ENCODE measurements at places on chromosomes 16 and 17.

DNA sequence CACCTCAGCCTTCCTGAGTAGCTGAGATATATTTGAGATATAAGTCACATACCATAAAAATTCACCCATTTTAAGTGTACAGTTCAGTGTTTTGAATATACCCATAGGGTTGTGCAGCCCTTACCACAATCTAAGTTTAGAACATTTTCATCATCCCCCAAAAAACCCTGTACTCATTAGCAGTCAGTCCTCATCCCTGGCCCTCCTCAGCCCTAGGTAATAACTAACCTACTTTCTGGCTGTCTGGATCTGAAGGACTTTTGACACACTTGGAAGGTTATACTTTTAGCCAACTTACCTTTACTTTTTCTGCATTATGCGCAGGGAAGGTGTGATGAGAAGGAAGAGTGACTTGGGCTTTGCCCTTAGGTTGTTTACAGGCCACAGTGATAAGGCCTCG is 4.0 kb upstream of the PLEKHG4 start:
- DNase-seq, result no peak

- peak; percentile 21 for DNase-seq
These were observed 3.3 kb upstream of the VAC14 start for GRCh38 chr16:70804153-70804733.

DNA sequence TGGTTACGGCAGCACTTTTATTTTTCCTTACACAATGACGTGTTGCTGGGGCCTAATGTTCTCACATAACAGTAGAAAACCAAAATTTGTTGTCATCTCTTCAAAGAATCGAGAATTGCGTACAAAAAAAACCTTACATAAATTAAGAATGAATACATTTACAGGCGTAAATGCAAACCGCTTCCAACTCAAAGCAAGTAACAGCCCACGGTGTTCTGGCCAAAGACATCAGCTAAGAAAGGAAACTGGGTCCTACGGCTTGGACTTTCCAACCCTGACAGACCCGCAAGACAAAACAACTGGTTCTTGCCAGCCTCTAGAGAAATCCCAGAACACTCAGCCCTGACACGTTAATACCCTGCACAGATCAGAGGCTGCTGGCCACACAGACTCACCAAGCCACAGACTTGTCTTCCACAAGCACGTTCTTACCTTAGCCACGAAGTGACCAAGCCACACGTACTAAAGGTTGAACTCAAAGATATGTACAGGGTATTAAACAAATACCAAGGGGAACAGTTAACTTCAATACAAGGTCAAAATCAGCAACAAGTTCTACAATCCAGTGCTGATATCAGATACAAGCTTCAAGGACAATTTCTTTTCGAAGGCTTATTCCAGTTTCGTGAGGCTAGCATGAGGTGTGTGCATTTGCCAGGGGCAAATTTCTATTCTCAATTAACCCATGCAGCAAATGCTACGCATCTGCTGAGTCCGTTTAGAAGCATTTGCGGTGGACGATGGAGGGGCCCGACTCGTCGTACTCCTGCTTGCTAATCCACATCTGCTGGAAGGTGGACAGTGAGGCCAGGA is 2.4 kb downstream of the ACTG1 start:
- DNase-seq, result peak; percentile 55

DNA sequence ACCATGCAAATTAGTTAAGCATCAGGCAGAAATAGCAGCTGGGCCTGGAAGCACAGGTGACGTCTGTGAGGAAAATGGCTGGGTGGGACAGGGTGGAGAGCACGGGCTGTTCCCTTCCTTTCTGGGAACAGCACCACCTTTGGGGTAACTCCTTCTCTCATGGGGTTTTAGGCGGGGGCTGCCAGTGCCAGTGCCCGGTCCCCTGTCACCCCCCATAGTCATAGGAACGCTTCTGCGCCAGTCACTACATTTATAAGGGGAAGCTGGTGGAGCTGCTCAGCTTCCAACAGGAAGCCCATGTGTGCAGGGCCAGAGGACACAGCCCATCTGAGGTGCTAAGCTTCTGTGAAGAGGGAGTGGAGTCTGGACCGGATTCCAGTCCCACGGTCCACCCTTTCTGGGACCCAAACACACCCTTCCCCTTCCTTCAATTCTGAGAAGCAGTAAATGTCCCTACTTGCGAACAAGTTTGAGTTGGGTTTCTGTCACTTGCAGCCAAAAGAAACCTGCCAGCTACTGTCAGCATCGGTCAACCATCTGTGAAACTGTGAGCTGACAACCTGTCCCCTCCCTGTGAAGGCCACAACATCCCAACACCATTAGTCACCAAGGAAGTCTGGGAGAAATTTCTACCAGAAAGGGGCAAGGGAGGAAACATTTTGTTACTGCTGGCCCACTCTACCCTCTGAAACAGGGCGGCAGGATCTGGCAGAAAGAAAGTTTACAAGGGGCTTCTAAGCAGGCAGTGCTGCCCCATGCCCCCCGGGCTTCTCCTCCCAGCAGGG is 86.0 kb upstream of the AMZ2 start:
- peak; percentile 44 for DNase-seq

- DNase-seq, result no peak
These were observed 520.8 kb downstream of the GRIN2A start for GRCh38 chr16:9661336-9662017.

DNA sequence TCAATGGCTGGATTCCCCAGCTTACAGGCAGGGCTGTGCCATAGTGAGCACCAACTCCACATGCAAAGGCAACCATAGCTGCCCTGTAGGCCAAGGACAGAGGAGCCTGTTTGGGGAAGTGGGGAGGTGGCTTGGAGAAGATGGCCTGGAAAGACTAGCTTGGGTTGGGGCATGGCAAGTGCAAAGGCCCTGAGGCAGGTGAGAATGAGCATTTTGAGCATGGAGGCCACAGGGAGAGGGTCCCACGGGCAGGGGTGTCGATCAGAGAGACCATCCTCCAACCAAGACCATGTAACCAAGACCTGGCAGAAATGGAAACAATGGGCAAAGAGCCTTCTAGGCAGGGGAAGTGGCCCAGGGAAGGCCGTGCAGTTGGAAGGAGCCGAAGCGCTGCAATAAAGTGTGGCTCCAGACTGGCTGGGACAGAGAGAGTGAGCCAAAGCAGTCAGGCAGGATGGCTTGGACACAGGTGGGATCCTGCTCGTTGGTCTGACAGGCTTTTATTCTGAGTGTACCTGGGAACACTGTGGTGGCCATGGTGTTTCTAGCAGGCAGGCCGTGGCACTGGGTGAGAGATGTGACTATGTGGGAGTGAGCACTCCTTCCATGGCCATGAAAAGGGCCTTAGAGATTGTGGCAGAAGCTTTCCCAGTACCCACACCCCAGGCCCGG is 24.8 kb upstream of the MPRIP start:
- DNase-seq, result no peak

DNA sequence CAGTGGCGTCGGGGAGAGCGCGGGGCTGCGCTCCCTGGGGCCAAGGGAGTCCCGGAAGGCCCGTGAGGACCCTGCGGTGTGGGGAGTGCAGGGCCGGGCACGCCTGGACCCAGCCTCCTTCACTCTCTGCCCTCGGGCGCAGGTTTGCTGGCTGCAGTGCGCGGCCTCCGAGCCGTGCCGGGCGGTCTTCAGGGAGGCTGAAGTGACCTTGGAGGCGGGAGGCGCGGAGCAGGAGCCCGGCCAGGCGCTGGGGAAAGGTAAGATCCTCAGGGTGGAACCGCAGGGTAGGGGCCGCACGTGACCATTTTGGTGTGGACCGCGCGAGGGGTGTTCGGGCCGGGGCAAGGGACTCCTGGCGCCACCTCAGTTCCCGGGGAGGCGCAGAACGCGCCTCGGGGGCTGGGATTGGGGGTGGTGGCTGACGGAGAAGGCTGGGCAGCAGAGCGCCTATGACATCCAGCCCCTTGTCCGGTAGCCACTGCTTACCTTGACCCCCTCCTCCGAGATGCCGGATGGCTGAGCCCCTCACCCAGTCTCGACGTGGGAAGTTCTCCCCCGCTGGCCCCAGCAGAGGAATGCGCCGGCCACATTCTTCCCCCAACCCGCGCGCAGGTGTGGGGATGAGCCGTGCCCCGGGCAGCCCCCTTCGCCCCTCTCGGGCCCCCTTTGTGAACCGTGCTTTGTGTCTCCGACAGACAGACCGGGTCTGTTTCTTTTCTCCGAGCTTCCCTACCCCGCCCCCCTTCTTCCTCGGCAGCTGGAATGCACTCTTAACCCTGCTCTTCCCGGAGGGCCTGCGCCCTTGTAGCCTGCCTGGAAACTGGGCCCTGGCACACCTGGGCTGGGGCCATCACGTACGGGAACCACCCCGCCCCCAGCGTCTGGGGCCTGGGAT is 631 bp downstream of the CDH3 start:
- DNase-seq, result peak; percentile 89

GRCh38 chr17:36880268-36880905 is 56.9 kb upstream of the LHX1 start:
- peak; percentile 53 for DNase-seq

- no peak for DNase-seq
These were observed 223.4 kb downstream of the HS3ST3A1 start for GRCh38 chr17:13378361-13378760.

DNA sequence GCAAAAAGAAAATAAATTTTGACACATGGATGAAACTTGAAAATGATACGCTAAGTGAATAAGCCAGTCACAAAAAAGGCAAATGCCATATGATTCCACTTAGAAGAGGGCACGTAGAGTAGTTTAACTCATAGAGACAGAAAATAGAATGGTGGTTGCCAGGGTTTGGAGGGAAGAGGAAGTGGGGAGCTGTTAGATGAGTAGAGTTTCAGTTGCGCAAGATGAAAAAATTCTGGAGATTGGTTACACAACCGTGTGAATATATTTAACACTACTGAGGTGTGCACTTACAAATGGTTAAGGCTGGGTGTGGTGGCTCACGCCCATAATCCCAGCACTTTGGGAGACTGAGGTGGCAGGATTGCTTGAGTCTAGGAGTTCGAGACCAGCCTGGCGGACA is 93.4 kb upstream of the TMEM132E start:
- no peak for DNase-seq

- no peak for DNase-seq
These were observed 253.3 kb upstream of the SALL1 start for GRCh38 chr16:51404386-51404785.

- DNase-seq, result peak; percentile 63
These were observed 1.9 kb downstream of the MED11 start for GRCh38 chr17:4733073-4733531.

- DNase-seq, result no peak
These were observed 196.4 kb upstream of the KCNJ16 start for GRCh38 chr17:69878661-69879060.

DNA sequence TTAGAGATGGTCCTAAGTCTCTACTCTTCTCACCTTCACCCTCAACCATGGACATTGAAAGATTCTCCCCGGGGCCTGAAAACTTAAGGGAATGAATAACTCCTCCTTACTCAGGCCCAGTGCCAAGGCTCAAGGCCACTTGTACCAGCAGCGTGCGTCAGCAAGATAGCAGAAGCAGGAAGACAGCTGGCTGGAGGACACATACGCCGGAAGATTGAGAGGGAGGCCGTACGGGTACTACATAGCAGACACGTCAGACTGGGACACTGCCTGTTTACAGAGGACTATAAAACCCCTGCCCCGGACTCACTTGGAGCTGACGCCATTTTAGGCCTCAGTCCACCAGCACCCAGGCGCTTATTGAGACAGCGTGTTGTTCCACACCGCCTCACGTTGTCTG is 75.8 kb upstream of the MED13 start:
- DNase-seq, result no peak

- DNase-seq, result peak; percentile 67
These were observed 587 bp downstream of the HS3ST4 start for GRCh38 chr16:25692351-25692741.
